NCI-H2171 (cell line): ENCODE measurements at places on chromosomes 7 and 10.

DNA sequence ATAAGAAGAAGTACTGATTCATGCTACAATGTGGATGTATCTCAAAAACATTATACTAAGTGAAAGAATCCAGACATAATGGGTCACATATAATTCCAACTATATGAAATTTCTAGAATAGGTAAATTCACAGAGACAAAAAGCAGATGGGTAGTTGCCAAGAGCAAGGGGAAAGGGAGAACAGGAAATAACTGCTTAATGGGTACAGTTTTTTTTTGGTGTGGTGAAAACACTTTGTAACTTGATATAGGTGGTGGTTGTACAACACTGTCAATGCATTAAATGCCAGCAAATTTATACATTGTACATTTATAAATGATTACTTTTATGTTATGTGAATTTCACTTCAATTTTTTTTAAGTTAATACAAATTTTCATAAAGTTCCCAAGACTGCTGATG is 19.4 kb upstream of the LRRN3 start:
- DNase-seq: no peak

DNA sequence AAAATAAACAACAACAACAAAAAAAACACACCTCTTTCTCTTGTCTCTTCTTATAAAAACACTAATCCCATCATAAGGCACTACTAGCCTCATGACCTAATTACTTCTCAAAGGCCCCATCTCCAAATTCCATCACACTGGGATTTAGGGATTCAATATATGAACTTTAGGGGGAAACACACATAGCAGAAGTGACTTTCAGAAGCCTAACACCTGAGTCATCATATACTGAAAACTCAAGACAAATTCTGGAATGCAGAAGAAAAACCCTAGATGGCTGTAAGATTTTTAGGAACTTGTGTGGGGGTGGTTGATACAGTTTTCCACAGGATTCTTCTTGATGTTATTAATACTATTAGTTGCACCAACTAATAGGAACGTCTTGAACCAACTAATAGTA is 33.7 kb upstream of the CSTF2T start:
- DNase-seq: no peak

- no peak for DNase-seq
These were observed 26.9 kb downstream of the EPDR1 start for GRCh38 chr7:37947138-37947940.

- no peak for DNase-seq
These were observed 9.3 kb downstream of the LZTS2 start for GRCh38 chr10:101008823-101009423.

DNA sequence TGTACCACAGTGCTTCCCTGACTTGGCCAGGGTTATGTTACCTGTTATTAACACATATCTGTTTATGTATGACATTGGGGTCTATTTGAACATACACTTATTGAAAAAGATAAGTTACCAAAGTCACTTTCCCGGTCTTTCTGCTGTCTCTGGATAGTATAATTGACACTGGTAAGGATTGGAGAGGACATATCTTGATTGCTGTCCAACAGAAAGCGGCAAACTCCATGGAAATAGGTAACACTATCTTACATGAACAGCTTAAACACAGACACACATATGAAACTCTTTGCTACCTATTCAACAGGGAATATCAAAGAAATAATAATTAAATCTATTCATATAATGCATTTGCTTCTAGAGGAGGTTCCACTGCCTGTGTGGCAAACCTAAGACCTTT is 282.5 kb upstream of the AOAH start:
- DNase-seq: no peak

DNA sequence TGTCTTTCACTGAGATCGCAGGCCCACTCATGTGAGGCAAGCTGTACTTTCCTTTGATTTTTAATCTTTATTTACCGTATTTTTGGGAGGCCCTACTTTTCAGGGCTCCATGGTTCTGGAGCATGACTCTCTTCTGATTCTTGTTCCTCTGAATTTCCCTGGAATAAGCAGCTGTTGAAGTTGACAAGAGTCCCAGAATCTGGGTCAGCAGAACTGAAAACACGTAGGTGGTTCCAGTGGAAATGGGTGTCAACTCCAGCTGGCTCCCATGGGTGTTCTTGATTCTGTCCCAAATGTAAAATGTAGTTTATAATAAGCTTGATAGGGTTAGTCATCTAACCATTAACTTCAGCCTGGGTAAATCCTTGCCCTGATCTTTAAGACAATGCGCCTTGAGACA is 409.4 kb downstream of the GATA3 start:
- DNase-seq: no peak

GRCh38 chr10:116170815-116171250 is 102.2 kb downstream of the GFRA1 start:
- DNase-seq: peak; percentile 29

GRCh38 chr10:52249850-52250395 is 64.2 kb upstream of the DKK1 start:
- DNase-seq: no peak

GRCh38 chr10:31136930-31137885 is 105.5 kb upstream of the ZNF438 start:
- DNase-seq: no peak

DNA sequence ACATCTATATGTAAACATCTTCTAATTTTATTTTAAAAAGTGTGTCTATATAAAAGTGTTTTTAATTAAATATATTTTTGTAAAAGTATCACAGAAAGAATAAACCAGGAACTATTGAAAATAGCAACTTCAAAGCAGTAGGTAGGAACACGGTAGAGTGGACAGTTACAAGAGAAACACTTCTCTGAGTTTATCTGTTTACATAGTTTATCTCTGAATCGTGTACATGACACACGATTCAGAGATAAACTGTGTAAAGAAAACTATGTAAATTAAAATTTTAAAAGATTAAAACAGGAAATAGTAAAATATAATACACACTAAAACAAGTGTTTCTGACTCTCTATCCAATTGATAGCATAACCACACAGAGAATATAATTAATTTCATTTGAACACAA is 25.1 kb upstream of the FAM170B start:
- no peak for DNase-seq

- peak; percentile 51 for DNase-seq
These were observed 1.2 kb downstream of the FLNC start for GRCh38 chr7:128831178-128831993.

- no peak for DNase-seq
These were observed 73.5 kb downstream of the BUB3 start for GRCh38 chr10:123227706-123228105.

DNA sequence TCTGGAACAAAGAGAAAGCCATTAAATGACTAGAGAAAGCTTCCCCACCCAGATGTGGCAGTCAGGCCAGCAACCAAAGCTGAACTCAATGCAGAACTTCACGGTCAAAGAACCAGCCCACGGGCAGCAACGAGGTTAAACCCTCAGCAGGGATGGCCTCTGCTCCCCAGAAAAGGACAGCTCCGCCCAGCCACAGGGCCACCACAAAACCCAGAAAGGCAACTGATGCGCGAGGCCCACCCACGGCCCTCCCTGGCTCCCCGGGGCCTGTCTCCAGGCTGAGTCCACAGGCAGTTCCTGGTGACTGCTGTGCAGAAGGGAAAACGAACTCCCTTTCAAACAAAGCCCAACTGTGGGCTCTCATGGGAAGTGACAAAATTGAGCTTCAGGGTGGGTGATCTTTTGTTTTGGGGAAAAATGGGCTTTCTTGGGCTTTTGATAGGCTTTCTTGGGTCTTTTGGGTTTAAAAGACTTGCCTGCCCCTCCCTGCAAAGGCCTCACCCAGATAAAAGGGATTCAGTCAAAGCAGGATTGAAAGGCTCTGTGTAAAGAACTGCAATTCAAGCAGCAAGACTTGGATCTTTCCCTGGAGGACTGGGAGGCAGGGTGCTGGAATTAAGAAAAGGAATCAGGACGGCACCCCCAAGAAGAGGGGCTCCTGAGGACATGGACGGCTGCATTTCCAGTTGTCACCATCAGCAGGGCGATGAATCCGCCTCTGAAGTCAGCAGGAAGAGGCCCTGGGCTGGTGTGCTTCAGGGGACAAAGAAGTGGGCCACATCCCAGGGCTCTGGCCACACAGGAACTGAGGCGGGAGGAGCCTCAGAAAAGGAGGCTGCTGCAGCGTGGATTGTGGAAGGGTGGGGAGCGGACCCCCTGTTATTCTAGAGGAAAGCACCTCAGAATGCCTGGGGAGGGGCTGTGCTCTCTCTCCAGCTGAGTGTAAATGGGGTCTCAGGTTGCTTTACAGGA is 209.9 kb downstream of the USP6NL start:
- no peak for DNase-seq

DNA sequence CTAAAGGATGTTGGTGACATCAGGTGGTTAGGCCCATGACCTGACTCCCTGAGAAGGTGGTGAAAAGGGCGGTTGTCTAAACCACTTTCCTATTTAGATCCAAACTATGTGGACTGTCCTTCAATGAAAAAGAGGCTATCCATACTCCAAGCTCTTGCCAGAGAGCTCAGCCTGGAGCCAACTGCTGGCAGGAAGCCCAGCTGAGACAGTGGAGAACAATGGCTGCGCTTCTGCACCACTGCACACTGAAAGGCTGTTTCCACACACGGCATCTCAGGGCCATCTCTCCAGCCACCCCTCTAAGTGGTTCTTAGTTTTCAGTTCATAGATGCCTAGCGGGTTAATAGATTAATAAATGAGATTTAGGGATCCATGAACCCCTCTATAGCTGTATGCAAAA is 488.8 kb upstream of the ZMIZ1 start:
- peak; percentile 29 for DNase-seq

DNA sequence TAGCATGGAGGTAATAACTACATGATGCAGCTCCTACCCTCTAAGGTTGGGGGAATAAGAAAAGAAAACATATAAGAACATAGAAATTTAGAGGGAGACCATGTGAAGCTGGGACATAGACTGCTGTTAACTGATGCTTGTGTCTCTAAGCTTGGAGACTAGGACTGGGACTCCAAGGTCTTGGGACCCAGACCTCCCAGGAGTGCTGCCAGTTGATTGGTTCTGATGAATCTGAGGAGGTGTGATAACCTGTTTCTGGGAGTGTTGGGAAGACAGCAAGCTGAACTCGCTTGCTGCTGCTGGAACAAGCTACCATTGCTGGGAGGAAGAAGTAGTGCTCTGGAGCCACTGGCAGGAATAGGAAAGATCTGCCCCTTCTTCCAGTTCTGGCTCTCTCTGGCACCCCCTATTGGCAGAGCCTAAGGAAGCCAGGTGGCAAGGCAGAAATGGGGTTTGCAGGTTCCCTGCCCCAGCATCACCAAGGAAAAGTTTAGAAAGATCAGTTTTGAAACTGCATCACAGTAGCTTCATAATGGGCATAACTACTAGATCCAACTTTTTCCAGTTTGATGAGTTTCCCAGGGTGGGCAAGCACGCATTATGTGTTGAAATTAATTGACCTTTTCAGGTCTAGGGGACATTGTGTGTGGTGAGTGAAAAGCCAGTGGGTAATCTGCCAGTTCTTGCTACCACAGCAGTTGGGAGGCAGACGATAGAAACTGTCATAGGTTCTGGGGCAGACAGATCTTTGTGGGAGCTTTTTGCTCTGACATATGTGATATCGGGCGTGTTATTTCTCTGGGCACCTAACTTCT is 140.7 kb downstream of the SND1 start:
- no peak for DNase-seq

DNA sequence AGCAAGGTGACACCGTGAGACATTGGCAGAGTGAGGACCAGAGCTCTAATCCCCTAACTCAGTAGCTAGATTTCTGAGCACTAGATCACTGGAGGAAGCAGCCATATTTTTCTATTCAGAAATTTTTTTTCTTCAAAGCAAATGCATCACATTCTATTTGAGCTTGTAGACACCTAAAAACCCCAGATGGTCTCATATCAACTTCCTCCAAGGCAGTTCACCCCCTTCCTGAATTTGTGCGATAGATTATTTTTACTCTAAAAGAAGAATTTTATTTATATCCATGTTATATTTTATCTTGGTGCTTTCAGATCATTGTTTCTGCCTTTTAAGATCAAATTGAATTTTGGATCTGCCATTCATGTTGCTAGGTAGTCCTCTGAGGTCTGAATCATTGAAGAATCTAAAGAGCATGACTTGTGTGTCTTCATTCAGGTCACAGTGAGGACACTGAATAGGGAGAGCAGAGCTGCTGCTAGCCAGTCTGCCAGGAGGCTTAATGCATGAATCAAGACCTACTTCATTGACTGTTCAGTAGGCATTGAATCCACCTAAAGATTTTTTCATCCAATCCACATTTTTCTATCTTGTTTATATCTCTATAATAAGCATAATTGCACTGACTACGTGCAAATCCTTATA is 92.9 kb upstream of the LRRTM3 start:
- no peak for DNase-seq

GRCh38 chr10:71753091-71753959 is 20.0 kb downstream of the VSIR start:
- no peak for DNase-seq

- DNase-seq: no peak
These were observed 156.4 kb upstream of the FGFR2 start for GRCh38 chr10:121754666-121755065.

GRCh38 chr10:69089638-69090599 is 2.0 kb downstream of the SRGN start:
- no peak for DNase-seq

DNA sequence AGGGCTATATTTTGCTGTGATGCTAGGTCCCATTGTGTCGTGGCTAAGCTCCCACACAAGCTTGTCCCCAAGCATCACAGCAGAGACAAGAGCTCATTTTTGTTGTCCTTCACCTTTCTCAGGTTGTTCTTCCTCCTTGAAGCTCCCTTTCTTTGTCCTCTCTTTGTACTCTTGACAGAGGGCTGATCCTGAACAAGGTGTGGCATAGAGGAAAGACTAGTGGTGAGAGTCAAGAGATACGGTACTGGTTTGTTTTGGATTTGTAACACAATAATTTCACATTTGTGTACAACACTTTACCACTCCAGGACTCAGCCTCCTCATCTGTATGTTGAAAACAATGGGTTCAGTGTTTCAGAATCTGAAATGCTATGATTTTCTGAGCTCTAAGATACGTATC is 41.0 kb downstream of the MAGI2 start:
- no peak for DNase-seq

DNA sequence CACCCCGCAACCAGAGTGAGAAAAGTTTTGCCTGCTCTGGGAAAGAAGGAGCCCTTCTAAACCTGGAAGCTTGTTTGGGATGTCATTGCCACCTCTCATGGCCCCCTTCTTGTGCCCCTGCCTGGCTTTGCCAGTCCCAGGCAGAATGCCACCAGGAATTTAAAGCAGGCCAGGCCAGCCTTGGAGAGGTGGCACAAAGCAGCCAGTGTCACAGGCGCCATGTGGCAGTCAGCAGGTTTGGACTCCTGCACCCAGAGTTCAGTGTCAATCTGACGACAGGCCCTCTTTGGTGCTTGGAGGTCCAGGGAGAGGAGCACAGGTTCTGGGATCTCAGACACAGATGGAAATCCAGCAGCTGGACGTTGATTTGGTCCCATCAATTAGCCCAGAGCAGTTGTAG is 12.7 kb downstream of the HK1 start:
- no peak for DNase-seq

GRCh38 chr7:74587435-74588126 is 69.9 kb upstream of the GTF2I start:
- peak; percentile 35 for DNase-seq

DNA sequence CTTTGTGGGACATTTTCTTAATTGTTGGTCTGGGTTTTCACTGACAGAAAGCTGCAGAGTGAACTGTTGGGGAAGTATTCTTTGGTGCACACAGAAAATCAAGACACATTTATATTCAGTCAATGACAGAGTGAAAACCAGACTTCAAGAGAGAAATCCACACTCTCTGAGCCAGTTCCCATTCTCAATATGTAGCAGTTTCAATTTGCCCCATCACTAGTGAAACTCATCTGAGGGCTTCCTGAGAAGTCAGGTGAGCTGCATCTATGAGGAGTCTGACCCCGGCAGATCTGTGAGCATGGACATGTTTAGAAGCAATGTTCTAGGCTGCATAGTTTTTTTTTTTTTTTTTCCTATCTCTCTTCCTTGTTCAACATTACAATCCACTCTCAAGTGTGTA is 163.7 kb upstream of the AHR start:
- DNase-seq: no peak
